ENCODE measurements at places on chromosomes 12 and 14. TPM values are rescaled to one million over a fixed set of nuclear protein-coding genes. Genes with fewer than 3 reads are reported as not detected.

GRCh38 chr12:82593901-82594396 is 92.8 kb upstream of the TMTC2 start:
- DNase-seq: no peak

GRCh38 chr12:75744607-75745256 is 233.3 kb upstream of the KRR1 start:
- no peak for DNase-seq

The ERP27 gene
- 33.3 TPM for polyA plus RNA-seq

- no peak for DNase-seq
Measured at GRCh38 chr14:22025879-22026278, 352.3 kb upstream of the OR4E1 start.

GRCh38 chr12:79834712-79835376 is 100.1 kb downstream of the PPP1R12A start:
- no peak for DNase-seq

- peak; percentile 66 for DNase-seq
Measured at GRCh38 chr12:25694072-25694471, 141.0 kb upstream of the LMNTD1 start.

DNA sequence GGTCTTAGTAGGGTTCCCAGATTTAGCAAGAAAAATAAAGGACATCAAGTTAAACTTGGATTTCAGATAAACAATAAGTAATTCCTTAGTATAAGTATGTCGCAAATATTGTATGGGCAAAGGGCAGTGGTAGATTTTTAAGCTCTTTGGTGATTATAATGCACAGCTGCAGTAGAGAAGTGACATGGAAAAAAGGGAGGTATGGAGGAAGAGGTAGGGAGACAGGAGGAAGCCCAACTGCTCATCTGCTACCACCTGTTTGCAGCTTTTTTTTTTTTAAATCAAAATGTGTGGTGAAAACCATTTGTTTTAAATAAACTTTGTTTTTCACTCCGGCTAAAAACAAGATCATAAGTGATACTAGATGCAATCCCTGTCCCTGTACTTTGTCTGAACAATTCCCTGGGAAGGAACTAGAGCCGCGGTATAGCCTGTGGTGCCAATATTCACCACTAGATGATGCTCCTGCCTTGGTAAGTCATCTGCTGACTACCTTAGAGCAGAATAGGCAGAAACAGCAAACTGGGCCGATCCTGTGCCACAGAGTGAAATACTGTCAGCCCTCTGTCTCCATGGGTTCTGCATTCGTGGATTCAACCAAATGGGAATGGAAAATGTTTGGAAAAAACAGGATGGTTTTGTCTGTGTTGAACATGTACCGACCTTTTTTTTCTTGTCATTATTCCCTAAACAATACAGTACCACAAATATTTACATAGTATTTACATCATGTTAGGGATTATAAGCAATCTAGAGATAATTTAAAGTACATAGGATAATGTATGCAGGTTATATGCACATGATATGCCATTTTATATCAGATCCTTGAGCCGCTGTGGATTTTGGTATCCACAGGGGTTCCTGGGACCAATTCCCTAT is 62.4 kb upstream of the PLBD1 start:
- DNase-seq: peak; percentile 69

GRCh38 chr12:109947521-109947920 is 47.4 kb downstream of the TCHP start:
- DNase-seq: no peak

- peak; percentile 85 for DNase-seq
Measured at GRCh38 chr12:109247831-109248654, 61.0 kb downstream of the FOXN4 start.

DNA sequence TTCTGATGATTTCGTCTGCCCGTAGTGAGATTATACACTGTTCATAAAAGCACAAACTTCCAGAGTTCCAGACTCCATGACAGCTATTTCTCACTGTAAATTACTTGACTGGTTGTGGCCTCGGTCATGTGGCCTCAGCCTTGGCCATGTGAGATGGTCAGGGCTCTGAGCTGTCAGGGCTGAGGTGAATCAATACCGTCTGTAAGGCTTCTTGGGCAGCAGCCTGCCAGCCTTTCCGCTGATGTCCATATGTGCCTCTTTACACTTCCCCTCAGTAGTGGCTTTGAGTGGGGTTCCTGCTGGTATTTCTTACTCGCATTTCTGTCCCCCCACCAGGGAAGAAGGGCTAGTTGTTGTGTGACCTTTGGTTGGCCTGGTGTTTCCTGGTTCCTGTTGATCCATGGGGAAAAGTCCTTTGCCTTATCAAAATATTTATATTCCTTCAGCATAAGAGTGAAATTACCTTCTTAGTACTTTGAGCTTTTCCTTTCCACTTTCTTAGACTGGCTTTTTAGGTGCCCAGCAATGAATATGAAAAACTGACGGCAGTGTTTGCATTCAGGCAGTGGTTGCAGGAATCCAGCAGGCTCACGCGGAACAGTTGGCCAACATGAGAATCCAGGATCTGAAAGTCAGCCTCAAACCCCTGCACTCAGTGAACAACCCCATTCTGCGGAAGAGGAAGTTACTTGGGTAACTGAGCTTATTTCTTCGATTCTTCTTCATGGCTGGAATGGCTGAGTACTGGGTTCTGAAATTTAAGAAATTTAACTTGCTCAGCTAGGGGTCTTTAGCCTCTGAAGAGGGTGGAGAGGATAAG is 46.1 kb downstream of the MAPKAPK5 start:
- DNase-seq: no peak

- no peak for DNase-seq
Measured at GRCh38 chr12:97936165-97936564, 473.6 kb downstream of the RMST start.

DNA sequence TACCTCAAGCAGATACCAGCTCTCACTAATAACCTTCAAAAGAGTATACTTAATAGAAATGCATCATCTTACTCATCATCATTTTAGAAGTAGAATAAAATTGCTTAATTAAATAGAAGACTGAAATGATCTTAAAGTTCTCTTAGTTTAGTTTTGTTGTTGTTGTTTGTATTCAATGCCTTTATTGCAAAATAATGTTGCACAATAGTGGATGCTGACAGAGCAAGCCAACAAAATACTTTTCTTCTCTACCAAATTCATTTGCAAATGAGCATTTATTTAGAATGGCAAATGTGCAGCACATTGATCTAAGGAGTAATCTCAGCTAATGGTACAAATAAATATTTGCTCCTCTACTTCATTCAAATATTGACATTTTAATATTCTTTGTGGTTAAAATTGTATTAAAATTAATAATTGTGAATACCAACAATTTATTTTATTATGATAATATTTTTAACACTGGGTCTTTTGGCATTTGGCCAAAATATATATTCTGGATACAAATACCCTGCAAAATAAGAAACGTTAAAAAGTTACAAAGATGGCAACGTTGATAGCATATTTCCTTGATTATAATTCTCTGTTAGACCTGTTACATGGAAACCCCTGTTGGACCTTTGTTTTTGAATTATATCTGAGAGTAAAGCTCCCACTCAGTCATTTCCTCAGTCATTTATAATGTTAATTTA is 496.1 kb downstream of the RERGL start:
- no peak for DNase-seq

The TAS2R7 gene
- not detected for polyA plus RNA-seq

- no peak for DNase-seq
Measured at GRCh38 chr12:82120901-82121300, 237.3 kb downstream of the CCDC59 start.

The REC8 gene
- polyA plus RNA-seq: 201 TPM

GRCh38 chr12:90622431-90622830 is 332.5 kb downstream of the CCER1 start:
- no peak for DNase-seq

- no peak for DNase-seq
Measured at GRCh38 chr14:72196237-72197015, 264.2 kb downstream of the RGS6 start.

The CCDC175 gene
- polyA plus RNA-seq: 1.5 TPM

The ZNF891 gene
- 3.2 TPM for polyA plus RNA-seq

The MYBPC1 gene
- 4.0 TPM for polyA plus RNA-seq

DNA sequence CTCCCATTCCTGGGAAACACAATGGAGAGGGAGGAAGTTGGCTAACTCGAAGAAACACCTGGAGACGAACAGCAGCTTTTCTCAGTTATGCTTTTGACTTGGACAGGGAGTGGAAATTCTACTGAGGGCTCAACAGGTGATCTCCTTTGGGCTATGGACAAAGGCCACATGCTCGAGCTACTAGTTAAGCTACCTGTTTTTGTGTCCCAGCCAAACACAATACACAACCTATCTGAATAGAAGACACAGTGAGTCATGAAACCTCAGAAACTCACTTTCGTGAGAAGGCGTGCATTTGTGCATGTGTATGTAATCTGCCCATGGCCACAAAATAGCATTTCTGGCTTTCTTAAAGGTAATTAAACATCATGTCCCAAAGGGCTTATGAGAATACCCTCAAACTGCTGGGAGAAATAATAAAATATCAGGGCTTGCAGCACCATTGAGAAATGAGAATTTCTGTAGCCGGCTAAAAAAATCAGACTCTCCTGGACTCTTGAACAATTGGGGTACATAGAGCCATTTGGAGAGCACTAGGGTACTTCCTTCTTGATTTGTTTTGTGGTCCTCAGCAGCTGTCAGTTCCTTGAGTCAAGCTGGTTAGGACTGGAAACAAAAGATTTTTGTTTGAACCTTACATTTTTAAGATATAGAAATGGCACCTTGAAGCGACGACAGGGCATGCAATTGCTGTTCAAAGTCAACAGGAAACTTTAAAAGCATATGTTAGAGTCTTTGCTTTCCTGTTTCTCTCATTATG is 85.5 kb upstream of the PTHLH start:
- DNase-seq: no peak

DNA sequence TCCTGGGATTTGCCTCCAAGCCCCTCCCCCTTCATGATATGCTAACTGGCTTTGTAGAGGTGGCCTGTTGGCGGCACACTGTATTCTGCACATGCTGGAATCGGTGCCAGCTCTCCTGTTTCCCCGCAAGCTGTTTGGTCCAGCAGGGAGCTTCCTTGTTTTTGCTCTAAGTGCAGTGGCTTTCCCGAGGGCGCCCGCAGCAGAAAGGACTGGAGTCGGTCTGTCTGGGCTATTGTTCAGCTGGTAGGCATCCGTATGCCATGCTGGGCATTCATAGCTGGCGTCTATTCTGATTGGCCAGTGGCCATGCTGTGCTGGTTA is 88.9 kb upstream of the MED13L start:
- DNase-seq: no peak
